ENCODE measurements at places on chromosomes 13 and 19. TPM values are rescaled to one million over a fixed set of nuclear protein-coding genes. Genes with fewer than 3 reads are reported as not detected.

PNPLA6 gene
- 31.5 TPM for polyA plus RNA-seq

ELAVL3 gene
- polyA plus RNA-seq, result 0.04 TPM

RAB3A gene
- polyA plus RNA-seq, result 4.2 TPM

MAP4K1 gene
- 13.6 TPM for polyA plus RNA-seq

DIRAS1 gene
- polyA plus RNA-seq, result 1.4 TPM

CAPS gene
- polyA plus RNA-seq, result 6.3 TPM

ZNF700 gene
- 7.0 TPM for polyA plus RNA-seq

RELB gene
- polyA plus RNA-seq, result 4.8 TPM

ATP4A gene
- polyA plus RNA-seq, result not detected

GRCh38 chr13:112767506-112768471, 78.0 kb downstream of the ATP11A start:
- no peak for DNase-seq

DNA sequence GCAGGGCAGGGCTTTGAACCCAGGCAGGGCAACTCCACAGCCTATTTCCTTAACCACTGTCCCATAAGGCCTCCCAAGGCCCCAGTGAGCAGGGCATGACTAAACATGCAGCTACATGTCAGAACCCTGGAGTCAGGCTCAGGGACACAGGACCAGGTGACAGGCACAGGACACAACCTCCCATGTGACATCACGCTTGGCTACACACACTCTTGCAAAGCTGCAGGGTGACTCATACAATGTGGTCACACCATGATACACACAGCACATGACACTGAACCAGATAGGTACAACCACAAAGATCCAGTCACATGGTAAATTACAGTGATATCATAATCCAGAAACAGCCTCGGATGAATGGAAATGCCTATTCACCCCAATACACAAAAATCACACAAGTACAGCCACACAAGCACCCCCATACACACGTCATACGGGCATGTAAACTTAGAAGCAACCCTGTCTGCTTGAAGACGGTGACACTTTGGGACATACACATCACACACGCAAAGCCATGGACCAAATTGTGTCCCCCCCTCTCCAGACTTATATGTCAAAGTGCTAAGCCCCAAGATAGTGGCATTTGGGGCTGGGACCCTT, 14.5 kb downstream of the KLK4 start:
- DNase-seq, result no peak

- DNase-seq, result no peak
These were observed 16.2 kb upstream of the MED4 start for GRCh38 chr13:48110931-48111721.

GRCh38 chr13:32048816-32049215, 17.2 kb downstream of the FRY start:
- DNase-seq, result no peak

DNA sequence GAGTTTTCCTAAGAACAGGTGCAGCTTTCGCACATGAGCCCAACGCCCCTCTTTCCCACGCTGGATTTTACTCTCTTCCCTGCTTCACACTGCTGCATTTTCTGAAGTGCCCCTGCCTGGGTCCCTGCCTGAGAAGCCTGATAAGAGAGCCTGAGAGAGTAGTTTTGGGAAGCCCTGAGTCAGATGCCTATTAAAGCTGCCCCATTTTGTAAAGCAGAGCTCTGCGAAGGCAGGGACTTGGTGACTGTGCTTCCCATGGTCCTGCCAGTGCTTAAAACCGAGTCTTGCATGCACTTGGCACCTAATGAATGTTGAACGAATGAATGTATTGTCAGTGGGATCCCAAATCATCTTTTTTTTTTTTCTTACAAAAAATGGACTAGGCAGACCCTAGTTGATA, 18.2 kb downstream of the FGF9 start:
- DNase-seq, result no peak

GRCh38 chr13:83877651-83878355, 4.5 kb downstream of the SLITRK1 start:
- no peak for DNase-seq

DNA sequence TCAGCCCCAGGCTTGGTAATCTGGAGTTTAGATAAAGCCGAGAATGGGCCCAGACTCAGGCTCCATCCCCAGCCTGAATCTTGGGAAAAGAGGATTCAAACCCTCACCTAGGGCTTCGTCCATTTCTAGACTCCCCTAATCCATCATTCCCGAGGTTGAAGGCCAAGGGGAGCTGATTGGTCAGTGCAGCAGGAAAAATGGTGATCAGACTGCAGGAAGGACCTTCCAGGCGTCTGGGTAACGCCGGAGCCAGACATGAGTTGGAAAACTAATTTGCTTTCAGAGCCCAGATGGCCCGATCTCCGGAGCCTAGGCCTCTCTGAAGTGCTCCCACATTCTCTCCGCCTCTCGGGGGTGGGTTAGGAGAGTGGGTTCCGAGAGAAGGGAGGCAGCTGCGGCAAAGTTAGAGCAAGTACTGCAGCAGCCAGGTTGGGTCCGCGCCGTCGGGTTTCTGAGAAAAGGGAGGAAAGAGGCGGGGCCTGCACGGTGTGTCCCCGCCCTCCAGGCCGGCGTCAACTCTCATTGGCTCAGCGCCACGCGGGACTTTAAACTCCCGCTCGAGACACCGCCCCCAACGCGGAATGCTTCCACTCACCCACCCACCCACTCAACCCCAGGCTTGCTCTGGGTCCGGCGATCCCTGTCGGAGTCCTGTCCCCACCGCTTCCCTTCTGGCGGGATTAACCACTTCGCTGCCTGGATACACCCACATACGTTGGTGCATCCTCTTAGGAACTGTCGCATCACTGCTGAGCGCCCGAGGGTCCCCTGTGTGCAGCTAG, 788 bp upstream of the RTBDN start:
- no peak for DNase-seq

GRCh38 chr13:43933378-43933777, 53.7 kb downstream of the LACC1 start:
- no peak for DNase-seq

Measured in forelimb muscle (tissue), 1 donor.